ENCODE measurements at places on chromosomes 2 and 18. TPM values are rescaled to one million over a fixed set of nuclear protein-coding genes. Genes with fewer than 3 reads are reported as not detected.

- DNase-seq: no peak
These were observed 8.9 kb upstream of the GCFC2 start for GRCh38 chr2:75719616-75720015.

Gene HSBP1L1
- polyA plus RNA-seq: 25.5 TPM

DNA sequence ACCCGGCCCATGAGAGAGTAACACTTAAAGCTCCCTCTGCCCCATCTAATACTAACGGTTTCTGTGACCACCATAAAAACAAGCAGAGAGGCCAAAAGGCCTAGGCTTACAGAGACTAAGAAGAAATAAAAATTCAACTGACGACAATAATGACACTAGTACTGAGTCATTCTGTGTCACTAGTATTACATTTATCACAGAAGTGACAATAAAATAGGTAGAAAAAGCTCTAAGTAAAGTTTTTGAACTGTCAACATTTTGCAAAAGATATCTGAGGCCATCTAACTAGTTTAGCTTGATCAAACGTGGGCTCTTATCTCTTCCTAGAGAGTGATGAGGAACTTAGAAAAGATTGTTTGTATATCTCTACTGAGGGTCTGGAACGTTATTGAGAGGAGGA, 35.6 kb downstream of the AP1S3 start:
- no peak for DNase-seq

DNA sequence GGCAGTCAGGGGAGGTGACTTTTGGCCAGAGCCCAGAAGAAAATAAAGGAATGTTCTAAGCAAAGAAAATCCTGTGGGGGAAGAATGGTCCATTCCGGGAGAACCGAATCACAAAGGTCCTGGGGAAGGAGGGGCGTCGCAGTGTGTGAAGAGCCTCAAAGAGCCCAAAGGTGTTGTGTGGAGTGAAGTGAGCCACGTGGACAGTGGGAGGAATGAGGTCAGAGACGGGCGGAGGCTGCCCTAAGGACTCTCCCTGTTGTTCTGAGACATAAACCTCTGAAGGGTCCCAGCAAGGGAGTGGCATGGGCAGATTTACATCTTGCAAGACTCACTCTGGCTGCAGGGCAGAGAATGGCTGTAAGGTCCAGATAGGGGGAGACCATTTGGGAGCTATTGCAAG, 91.3 kb upstream of the SEC11C start:
- no peak for DNase-seq

DNA sequence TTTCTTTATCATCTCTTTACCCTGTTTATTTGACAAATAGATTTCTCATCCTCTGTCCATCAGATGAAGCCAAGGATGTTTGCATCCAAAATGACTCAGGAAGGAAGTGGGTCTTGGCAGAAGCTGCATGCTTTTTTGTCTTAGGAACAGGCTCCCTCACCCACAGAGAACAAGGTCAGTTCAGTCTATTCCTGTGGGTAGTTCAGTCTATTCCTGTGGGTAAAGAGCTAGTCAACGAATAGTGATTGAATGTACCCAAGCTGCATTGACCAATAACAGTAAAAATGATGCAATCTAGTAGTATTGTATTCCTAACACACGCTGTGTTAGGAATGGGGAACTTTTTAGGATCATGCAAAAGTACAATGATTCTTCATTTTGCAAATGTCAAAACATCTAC, 290.8 kb upstream of the TANK start:
- DNase-seq: no peak

DNA sequence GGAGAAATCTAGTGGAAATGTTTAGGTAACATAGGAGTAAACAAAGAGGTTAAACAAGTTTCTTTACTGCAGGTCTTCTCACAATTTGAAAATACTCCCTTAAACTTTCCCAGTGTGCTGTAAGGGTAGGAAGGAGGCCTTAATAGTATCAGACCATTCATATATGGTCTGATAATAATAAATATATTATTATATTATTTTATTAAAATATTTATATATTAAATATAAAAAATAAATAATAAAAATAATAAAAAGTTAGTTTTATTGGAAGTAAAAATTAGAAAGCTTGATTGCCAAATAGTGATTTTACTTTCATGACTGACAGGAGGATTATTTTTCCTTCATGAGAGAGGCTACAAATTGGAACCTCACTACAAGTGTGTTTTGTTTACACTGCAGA, 7.1 kb downstream of the NOSTRIN start:
- DNase-seq: no peak

DNA sequence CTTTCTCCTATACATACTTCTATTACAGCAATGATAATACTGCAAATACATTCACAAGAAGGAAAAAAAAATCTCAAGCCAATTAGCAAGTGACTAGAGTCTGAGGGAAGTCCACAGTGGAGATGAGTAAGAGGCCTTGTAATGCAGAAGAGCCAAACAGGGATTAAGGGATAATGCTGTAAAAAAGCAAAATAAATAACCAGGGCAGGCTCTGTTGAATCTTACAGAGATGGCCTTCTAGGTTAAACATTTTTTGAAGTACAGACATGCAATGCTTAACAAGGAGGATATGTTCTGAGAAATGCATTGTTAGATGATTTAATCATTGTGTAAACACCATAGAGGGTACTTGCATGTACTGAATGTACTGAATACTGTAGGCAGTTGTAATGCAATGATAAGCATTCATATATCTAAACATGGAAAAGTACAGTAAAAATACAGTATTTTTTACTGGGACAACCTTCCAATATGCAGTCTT, 122.1 kb upstream of the RMDN2 start:
- no peak for DNase-seq

DNA sequence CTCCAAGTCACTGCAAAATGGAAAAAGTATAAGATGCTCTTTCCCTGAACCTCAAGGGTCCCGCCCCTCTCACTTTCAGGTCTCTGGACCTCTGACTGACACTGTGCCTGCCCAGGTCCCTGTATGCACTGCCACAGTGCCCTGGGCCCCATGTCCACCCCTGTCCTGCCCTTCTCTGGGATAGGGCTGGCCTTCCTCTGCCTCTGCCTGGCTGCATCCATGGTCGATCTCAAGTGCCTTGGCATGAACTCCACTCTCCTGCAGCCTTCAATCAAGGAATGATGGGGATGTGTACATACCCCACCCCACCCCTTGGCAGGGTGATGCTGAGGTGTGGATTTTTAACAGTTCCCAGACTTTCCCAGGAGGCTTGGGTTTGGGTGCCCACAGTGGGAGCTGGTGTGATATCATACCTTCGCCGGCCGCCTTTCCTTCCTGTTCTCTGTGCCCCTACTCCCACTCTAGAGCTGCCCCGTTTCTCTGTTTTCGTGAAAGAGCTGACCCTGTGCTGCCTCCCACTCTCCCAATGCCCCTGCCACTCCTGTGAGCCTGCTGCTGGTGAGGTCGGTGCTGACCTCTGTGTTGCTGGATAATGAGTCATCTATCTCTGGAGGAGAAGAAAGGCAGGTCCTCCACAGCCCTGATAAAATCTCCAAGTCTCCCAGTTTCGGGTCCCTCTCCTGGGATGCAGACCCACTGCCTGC, 18.9 kb downstream of the PTPN18 start:
- no peak for DNase-seq

GRCh38 chr2:168683996-168684395, 118.4 kb upstream of the NOSTRIN start:
- no peak for DNase-seq

DNA sequence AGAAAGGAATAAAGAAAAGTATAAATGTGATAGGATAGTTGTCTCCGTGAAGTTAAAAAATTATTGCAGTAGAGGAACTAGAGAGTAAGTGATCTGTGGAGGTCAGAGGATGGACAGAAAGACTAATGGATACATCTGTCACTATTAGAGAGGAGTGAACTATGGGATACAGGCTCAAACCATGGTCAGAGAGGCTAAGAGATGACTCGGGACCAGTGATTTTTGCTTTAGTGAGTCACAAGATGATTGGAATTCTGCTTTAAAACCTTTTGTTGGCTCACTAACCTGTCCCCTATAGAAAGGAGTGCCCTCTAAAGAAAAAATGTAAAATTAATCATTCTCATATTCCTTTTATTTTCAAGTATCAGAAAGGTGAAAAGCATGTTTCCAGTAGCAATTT, 30.3 kb downstream of the ALMS1 start:
- DNase-seq: no peak

Gene CHPF
- polyA plus RNA-seq: 20.3 TPM

DNA sequence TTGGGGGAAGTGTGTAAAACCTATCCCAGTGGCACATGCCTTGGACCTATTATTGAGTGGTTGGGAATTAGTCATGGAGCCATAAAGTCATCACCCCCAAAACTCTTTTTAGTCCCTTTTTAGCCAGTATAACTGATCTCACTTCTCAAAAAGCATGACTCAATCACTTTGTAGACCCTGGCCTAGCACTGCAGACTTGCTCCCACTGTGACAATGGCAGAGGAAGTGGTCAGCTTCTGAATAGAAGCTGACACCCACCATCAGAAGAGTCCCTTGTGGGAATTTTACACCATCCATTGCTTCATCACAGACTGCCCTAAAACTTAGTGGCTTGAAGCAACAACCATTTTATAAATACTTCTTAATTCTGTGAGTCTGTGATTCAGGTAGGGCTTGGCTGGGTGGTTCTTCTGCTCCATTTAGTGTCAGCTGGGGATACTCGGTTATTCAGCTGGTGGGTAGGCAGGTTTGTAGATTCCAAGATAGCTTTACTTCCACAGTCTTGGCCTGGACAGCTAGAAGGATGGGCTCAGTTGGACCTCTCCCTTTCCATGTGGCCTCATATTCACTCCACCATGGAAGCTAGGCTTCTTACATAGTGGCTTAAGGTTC, 10.8 kb upstream of the ITGA6 start:
- DNase-seq: no peak

DNA sequence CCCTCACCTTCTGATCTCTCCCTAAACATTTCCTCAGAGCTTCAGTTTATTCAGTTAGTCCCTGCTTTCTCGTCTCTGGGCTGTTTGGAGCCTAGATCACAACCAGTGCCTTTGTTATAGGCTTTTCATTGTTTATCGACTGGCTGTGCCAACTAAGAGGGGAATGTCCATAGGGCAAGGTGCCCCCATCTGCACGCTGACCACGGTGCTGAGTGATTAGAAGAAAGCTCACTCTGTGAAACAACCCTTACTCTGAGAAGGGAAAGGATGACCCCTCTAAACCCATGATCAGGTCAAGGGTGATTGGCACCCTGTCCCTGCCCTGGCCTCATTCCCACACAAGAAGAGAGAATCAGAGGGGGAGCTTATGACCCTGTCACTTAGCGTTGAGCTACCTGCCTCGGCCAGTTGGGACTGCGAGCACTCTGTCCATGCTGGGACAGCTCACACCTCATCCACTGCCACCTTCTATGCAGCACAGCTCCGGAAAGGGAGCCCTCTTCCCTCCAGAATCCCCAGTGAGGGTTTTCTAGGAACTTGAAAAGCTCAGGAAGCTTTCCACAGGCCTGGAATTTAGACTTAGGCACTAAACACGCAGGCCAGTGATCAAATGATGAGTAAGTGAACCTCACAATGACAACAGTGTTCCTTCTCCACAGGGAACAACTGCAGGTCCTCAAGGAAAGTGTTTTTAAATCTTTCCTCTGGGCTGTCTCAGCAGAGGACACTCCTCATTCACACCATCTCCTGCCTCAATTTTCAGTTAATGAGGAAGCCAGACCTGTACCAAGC, 2.3 kb upstream of the ACTG2 start:
- DNase-seq: no peak

Measured in left kidney (tissue), 8 donors.